Activated naive CD4-positive, alpha-beta T cell treated with Interleukin-2 at 50 U/mL for 16 hours (primary cell): ENCODE measurements at places on chromosomes 12 and 14.
A peak's percentile ranks its signal among the peaks of the same experiment; 100 is the strongest.

DNA sequence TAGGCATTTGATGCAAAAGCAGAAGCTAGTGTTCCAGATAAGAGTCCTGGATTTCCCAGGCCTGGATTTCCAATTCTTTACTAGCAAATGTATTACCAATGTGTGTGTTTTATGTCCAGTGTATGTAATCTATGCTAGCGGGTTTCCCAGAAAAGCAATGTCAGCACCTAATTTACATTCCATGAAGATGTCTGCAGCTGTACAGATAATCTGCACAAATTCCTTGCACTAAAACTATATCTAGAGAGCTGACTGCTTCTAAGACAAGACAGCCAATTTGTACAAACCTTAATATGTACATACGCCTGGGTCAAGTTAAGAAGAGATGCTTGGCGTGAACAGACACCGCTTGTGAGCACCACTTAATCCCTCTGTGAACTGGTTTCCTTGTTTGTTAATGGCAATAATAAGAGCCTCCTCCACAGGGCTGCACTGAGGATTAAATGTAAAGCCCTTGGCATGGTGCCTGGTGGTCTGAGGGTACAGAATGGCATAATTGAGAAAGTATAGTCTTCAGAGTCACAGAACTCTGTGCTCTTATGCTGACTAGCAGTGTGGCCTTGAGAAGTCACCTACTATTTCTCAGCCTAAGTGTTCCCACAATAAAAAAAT is 185.6 kb downstream of the EPS8 start:
- no peak for DNase-seq

DNA sequence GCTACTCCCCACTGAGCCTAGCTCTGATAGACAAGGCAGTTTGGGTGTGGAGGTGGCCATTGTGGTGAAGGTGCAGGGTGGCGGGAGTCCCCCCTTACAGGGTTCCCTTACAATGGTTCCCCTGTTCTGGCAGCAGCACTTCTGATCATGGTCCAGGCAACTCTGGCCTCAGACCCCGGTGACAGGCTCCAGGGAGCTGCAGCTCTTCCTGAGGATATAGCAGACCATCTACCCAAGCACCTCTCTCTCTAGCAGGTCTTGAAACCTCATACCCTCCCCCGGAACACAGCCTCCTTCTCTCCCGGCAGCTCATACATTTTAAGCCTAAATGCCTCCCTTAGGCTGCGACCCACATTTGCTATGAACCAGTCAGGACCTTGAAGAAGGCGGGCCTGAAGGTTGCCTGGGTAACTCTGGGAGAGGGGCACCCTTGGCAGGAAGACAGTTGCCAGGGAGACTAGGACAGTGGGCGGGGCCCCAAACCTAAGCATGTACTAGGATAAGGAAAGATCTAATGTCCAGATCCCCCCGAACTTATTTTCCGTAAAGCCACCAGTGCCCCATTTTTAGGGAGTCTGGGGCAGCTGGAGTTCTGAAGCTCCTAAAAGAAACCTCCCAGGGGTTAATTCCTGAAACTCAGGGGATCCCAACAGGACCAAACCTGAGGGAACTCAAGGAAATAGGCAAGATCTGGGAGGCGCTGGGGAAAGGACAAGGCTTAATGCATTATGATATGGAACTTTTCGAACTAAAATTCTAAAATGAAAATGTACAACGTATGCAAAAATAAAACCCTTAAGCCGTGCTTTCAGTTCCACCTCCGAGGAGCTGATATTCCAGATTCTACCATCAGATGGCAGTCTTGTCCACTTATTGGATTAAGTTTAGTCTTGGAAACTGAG is 4.5 kb upstream of the GDF11 start:
- DNase-seq = peak; percentile 77

- DNase-seq = no peak
Measured at GRCh38 chr12:46774322-46774633, 51.5 kb downstream of the SLC38A4 start.

GRCh38 chr14:54374117-54374884 is 22.5 kb upstream of the CDKN3 start:
- DNase-seq = no peak

- DNase-seq = peak; percentile 79
Measured at GRCh38 chr14:97977651-97978261, 1180.6 kb downstream of the VRK1 start.

DNA sequence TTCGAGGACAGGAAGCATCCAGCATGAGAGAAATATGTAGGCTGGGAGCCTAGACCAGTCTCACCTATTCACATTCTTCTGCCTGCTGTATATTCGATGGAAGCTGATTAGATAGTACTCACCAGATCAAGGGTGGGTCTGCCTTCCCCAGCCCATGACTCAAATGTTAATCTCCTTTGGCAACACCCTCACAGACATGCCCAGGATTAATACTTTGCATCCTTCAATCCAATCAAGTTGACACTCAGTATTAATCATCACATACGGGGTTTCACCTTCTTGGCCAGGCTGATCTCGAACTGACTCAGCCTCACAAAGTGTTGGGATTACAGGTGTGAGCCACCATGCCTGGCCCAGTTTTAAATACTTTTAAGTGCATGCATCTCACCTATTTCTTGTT is 30.5 kb upstream of the SLC10A1 start:
- no peak for DNase-seq

GRCh38 chr12:48001505-48002413 is 2.5 kb downstream of the COL2A1 start:
- no peak for DNase-seq

- DNase-seq = no peak
Measured at GRCh38 chr12:27344760-27345159, 12.1 kb downstream of the BMAL2 start.

DNA sequence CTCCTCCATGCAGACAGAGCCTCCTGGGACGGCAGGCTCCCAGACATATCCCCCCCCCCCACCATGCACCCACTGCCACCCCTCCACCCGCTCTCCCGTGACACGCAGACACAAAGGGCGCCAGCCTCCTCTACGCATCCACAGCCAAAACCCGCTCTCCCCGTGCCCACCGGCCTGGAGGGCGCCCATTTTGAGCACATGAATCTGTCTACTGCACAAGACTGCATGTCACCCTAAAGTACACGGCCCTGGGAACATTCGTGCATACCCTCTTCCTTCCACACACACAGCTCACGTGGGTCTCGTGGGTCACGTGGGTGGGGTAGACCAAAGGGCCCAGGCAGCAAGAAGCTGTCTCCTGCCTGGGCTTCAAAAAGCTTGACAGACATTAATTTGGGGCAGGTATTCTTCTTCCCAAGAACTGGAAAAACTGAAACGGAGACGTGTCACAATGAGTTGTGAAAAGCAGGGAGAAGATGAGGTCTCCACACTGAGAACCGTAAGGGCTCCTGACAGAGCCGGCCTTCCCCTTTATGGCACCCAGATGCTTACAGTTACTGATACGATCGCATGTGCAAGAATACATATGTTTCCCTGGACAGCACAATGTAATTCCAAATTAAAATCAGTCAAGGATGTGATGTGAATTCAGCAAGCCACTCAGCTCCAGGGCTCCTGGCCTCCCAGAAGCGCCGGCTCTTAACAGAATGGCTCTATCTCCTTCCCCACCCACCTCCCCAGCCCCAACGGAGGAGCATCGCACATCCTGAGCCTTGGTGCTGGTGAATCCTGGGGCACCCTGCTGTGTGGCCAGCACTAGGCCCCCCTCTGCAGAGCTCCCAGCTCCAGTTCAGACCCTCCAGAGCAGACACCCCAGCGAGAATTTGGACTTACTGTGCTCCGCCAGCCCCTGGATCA is 1.9 kb downstream of the TGFB3 start:
- DNase-seq = no peak

- DNase-seq = no peak
Measured at GRCh38 chr12:42683933-42684801, 94.6 kb upstream of the PRICKLE1 start.

- no peak for DNase-seq
Measured at GRCh38 chr12:27787559-27787958, 7.5 kb upstream of the MANSC4 start.

DNA sequence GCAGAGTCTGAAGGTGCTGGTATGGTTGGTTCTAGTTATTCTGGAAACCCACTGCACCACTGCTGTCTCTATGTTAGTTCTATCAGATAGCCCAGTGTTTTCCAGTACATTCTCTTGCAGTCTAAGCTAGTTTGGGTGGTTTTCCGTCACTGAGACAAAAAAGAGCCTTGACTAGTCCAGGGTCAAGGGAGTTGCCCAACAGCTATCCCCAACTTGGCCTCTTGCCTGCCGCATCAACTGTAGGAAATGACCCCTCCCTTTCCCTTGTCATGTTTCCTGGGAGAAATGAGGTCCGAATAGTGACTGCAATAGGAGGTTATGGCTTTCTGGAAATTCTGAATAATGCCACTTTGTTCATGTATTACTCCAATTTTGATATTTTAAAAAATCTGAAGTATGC is 160.4 kb downstream of the EFCAB11 start:
- no peak for DNase-seq

- no peak for DNase-seq
Measured at GRCh38 chr14:97336816-97337215, 539.6 kb downstream of the VRK1 start.

GRCh38 chr14:94406910-94407309 is 18.5 kb upstream of the SERPINA1 start:
- no peak for DNase-seq

DNA sequence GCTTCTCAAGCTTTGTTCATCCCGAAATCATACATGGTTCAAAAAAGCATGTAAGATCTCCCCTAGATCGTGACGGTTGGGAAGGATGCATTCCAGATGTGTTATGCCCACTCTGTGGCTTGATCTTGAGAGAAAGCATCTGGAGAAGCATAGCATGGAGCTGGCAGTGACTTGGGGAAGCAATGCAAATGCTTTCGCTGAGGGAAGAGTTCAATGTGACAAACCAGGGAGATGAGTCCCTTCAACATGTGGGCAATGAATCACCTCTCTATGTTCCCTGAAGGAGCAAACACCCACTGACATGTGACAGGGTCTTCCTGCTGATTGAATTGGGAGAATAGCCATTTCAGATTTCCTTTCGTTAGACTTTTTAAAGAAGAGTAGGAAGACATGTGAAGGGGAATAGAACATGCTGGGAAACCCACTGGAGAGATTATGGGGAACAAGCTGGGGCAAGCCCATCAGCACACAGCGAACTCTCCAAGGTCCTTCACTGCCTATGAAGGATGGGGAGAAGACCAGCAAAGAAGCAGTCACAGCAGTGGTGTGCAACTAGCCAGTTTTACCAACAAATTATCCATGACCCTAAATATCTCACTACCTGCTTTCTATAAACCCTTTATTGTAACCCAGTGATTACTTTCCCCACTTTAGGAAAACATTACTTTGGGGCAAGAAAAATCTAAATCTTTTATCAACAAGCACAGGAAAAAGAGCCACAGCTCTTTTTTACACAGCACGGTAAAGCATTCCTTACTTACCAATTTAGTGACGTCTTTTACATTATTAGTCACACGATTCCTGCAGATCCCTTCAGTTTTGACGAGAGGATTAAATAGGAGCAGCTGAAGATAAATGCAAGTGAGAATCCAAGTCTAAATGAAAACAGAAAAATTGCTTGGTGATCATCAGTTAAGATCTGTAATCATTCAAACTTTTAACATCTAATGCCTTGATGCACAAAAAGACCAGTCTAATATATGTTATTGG is 35.0 kb downstream of the KITLG start:
- no peak for DNase-seq

- DNase-seq = no peak
Measured at GRCh38 chr14:88983755-88984154, 159.3 kb downstream of the TTC8 start.

DNA sequence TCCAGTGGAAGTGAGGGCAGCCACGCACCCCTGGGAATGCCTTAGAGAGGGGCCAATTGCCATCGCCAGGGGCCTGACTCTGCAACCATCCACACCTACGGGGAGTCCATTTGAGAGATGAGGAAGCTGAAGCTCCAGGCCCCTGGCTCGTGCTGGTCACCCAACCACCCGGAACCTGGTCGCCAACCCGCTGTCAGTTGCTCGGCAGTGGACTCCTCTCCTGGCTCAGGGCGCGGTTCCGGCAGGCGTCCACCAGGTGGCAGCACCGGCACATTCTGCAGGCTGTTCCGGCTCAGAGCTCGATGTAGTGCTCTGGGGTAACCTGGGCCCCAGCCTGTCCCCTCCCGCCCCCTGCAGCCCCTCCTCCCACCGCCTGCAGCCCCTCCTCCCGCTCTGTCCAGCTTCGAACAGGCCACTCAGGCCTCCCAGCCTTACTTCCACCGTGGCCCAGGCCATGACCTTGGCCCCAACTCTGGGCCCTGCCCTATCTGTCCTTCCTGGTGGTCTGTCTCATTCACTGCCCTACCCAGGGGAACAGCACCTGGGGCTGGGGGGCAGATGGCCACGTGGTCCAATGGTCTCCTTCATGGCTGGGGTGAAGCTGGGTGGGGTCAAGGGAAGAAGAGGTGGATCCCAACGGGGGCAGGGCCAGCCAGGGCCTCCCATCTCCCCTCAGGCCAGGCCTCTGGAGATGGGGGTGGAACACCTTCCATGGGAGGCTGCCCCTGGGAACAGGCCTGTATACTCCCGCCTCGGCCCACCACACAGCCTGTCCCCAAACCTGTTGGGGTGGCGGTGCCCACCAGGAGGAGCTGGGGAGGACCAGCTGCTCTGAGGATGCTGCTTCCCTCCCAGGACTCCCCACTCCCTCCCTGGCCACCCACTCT is 15.7 kb downstream of the SIVA1 start:
- peak; percentile 91 for DNase-seq

DNA sequence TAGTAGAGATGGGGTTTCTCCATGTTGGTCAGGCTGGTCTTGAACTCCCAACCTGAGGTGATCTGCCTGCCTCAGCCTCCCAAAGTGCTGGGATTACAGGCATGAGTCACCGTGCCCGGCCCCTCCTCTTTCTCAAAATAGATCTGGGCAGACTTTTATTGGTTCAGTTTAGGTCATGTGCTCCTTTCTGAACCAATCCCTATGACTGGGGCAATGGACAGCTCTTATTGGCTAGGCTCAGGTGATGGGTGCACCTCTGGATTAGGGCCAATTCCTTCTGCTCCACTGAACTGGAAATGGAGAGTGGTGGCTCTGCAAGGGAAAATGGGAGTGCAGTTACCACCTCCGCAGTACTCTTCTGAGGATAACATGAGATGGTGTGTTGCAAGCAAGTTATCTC is 6.2 kb upstream of the ATP6V0A2 start:
- no peak for DNase-seq

DNA sequence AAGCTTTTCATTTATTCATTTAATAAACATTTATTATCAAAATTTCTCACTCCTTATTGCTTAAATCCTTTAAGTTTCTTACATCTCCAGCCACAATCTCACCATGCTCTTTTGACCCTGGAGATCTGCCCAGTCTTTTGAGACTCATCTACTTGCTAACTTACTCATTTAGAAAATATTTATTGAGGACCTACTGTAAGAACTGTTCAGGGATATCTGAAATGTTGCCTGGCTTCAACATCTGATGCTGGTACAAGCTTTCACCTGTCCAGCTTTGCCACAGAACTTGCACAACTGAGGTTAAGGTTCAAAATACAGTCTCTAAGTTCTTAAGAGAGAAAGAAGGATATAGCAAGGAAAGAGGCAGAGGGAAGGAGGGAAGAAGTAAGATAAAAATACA is 17.5 kb upstream of the GXYLT1 start:
- no peak for DNase-seq
